Activated CD4-positive, alpha-beta T cell treated with anti-CD3 and anti-CD28 coated beads, Interleukin-2, Interleukin-4, amounts not matched to agents 100 ng/mL and 50 ng/mL, durations not matched to agents 16 hours and 8 hours (primary cell): ENCODE measurements at places on chromosomes 2 and 18.

- no peak for DNase-seq
These were observed 26.1 kb upstream of the SLC38A11 start for GRCh38 chr2:164981217-164981990.

- DNase-seq = no peak
These were observed 481.3 kb upstream of the CHAC2 start for GRCh38 chr2:53286345-53286744.

DNA sequence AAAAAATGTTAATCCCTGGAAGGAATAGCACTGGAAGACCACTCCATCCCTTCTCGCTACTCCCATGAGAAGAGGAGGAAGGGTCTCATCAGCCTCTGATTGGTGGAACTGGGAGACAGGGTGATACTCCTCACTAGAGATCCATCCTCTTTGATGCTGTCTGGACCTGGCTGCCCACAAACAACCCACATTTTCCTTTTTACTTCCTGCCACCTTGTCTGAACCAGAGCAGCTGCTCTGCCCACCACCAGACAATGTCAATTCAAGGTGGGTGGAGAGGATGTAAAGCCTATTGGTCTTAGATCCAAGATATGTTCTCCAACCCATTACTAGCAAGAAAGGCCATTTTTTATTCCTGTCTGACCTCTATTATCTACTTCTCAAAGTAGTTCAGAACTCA lies 246.9 kb upstream of the TANK start:
- no peak for DNase-seq

GRCh38 chr2:22821458-22821857 lies 563.5 kb upstream of the KLHL29 start:
- DNase-seq = no peak

- no peak for DNase-seq
These were observed 541.1 kb downstream of the SATB2 start for GRCh38 chr2:198916548-198917080.

DNA sequence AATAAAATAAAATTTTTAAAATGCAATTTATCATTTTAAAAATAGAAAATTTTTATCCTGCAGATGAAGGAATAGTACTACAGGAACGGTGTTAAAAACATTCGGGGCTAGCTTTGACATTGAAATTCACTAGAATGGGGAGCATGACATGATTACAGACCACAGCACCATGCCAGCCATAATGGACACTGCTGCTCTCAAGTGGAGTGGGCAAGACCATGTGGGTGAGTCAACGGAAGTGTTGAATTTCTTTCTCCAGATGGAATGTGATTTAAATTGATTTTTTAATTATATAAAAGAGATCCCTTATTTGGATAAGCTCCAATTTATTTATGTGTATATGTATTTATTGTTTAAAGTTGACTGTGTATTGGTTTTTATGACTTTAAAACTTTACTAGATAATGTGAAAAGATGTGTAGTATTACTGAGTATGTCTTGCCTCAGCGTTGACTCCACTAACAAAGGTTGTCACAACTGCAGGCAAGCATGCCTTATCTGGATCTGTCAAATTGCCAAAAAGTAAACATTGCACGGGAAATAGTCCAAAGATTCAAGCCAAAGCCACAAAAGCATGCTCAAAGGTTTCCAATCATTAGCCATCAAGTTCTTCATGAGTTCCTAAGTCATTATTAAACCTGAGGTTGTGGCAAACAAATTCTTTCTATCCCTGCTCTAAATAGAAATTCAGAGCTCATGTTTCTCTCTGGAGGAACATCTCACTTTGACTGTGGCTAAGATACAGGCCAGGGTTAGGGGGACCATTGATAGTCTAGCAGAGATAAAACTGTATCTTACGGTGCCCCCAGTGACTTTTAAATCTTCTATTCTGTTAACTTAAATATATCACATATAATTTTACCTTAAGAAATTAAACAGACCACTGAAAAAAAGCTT lies 536.9 kb downstream of the TMX3 start:
- DNase-seq = no peak

GRCh38 chr18:55185391-55185790 lies 226.1 kb upstream of the CCDC68 start:
- DNase-seq = no peak

- DNase-seq = no peak
These were observed 307.5 kb downstream of the GALR1 start for GRCh38 chr18:77557046-77557587.

DNA sequence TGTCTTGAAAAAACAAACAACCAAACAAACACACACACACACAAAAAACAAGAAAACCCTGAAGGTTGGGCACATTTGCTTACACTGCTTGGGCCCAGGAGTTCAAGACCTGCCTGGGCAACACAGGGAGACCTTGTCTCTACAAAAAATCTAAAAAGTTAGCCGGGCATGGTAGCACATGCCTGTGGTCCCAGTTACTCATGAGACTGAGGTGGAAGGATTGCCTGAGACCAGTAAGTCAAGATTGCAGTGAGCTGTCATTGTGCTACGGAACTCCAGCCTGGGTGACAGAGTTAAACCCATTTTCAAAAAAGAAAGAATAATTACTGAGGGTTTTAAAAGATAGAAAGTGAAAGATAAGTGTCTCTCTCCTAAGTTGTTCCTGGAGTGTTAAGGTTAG lies 103.4 kb downstream of the MBD5 start:
- DNase-seq = no peak

GRCh38 chr2:240567137-240567871 lies 980 bp upstream of the RNPEPL1 start:
- peak; percentile 32 for DNase-seq

DNA sequence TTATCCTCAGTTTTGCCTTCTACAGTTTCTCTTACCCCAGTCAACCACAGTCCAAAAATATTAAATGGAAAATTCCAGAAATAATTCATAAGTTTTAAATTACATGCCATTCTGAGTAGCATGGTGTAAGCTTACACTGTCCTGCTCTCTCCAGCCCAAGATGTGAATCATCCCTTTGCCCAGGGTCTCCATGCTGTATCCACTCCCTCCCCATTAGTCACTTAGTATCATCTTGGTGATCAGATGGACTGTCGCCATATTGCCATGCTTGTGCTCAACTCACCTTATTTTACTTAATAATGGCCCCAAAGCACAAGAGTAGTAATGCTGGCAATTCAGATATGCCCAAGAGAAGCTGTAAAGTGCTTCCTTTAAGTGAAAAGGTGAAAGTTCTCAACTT lies 18.5 kb upstream of the CCNT2 start:
- DNase-seq = no peak

DNA sequence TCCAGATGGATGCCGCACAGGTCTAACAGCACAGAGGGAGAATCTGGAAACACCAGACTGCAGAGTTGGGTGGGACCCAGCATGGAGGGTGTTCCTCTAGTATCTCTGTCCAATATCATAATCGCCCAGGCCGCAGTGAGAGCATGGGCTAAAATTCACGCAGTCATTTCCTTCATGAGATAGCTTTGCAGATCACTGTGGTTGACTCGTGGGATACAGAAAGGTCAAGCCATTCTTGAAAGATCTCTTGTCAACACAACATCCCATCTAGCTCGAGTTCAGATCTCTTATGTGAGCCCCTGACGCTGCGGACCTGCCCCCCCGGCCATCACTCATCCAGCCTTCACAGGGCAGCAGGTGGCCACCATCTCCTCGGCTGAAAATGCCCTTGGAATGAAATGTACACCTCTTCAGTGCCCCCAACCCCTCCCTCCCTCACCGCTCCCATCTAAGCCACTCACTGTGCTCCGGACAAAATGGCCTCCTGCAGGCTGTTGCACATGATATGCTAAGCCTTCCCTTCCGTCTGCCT lies 45.9 kb downstream of the FOSL2 start:
- DNase-seq = no peak

DNA sequence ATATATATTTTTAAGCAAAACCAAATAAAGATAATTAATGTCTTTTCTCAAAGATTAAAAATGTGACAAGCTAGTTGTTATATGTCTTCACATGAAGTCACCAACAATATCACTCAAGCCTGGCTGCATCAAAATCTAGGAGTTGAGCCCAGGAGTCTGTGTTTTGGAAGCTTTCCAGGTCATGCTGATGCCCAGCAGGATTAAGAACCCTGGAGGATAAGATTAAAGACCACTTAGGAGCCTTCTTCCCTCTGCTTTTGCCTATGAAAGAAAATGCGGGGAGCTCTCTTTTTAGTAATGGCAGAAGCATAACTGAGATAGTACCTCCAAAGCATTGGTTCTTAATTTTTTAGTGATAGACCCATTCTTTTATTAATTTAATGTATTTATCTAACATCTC lies 157.4 kb downstream of the ASXL3 start:
- no peak for DNase-seq

GRCh38 chr2:8538531-8538930 lies 143.3 kb upstream of the ID2 start:
- no peak for DNase-seq

DNA sequence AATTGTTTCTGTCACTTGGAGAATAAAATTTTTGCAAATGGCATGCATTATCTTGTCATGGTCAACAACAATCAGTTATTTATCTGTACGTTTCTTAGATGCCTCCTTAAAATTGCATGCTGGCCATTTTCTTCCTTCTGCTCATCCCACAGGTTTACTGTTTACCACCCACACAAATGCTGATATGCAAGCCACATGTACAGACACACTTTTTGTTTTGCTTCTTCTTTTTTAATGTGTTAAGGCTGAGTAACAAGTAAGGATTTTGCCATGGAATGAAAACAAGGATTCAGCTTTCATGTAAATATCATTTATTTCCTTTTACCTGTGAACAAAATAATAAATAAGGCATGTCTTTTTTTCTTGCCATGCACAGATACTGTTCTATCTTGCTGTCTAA lies 1077.1 kb upstream of the ZEB2 start:
- DNase-seq = no peak

DNA sequence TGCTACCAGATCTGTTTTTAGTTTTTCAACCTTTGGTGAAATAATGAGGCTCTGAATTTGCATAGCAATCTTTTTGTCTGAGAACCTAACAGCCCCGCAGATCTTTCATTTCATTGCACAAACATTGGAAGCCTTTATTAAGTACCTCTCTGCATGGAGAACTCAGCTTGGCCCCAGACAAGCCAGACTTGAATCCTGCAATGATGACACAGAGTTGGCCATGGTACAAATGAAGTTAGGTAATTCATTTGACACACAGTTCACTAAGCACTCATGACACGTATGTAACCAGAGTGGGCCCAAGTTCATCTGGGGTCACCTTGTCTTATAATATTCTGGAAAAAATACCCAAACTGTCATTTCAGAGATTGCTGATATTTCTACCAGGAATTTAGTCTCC lies 439.1 kb upstream of the ID2 start:
- no peak for DNase-seq

- DNase-seq = no peak
These were observed 77.3 kb downstream of the POLE4 start for GRCh38 chr2:75035444-75036353.

GRCh38 chr2:25371253-25372241 lies 29.8 kb upstream of the DNMT3A start:
- DNase-seq = no peak

DNA sequence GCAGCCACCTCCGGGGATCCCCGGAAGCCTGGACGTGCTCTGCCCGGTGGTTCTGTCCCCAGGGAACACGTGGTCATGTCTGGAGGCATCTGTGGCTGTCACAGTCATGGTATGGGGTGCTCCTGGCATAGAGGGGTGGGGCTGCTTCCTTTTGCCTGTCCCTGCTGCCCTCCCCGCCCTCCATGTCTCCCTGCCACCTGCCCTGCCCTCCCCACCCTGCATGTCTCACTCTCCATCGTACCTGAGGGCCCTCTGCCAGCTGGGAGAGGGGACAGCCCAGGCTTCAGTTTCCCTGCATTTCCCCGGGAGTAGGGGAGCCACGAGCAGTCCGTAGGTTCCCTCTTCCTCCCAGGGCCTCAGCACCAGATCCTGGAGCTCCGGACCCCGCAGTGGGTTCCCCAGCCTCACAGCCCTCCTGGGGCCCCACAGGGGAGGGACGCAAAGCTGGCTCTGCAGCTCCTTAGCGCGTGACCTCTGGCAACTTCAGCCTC lies 90.0 kb upstream of the CTDP1 start:
- DNase-seq = no peak

DNA sequence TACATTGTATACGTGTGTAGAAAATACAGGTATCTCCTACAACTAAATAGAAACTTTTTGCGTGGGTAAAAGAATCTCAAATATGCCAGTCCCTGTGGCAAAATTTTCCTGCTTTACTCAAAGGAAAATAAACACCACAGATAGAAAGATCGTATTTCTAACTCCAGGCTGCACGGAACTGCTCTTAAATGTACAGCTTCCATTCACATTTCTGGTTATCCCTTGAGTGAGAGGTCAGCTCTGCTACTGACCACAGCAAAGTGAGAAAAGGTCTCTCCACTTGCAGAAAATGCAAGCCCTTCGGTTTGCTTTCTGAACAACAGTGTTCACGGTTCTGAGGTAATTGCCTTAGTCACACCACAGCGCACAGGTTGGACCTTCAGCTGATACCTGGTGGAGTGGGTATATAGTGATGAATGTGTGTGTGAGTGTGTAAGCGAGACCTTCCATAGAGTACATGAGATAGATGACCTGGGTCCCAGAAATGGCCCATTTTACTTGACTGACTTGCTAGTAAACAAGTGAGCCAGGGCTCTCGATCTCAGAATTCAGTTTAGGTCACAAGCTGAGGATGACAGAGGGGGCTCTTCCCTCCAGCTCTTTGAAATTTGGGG lies 52.1 kb downstream of the ALPK2 start:
- DNase-seq = no peak

DNA sequence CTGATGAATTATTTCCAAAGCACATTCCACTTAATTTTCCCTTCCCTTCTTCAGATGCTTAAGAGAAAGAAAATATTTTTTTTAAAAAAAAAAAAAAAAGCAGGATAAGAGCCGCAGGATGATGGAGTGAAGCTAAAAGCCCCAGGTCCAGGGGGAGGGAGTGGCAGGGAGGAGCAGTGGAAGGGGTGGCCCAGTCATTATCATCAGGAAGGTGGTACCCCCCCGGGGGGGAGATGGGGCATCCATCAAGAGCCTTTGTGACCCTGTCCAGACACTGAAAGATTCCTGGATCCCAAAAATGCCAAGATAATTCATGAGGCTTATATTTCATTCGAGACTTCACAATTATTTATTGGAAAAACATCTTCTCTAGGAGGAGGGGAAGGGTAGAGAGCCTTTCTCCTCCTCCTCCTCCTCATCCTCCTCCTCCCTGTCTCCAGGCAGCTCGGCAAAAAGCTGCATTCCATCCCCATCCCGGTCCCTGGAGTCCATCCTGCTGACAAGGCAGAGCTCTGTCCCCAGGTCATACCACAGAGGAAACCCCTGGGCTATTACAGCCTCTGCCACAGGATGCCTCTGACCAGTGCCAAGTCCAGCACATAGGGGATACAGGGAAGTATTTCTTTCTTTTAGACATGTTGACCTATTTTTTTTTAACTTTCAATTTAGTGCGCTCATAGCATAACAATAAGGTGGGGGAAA lies 125.3 kb downstream of the TWIST2 start:
- no peak for DNase-seq
